Activated CD4-positive, alpha-beta T cell treated with anti-CD3 and anti-CD28 coated beads for 4 hours (primary cell): ENCODE measurements at places on chromosomes 13 and 19.
A peak's percentile ranks its signal among the peaks of the same experiment; 100 is the strongest.

- DNase-seq = no peak
Observed at GRCh38 chr13:36051082-36051481, 80.1 kb downstream of the DCLK1 start.

GRCh38 chr13:42001580-42001979 lies 40.7 kb upstream of the VWA8 start:
- DNase-seq = no peak

DNA sequence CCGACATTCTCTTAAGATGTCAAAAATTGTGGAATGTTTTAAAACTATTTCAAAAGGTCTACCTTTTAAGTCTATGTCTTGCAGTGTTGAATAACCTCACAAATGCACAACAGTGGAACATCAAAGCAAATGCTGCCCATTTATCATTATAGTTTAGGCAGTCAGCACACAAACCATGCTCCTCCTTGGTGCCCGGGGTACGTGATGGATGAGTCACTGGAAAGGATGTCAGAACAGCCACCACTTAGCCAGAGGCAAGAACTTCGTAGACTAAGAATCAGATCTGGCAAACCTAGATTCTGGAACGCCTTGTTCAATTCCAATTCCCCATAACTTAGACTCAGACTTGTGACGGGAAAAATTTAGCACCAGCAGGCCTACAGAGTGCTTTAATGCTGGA lies 343.6 kb downstream of the FGF9 start:
- DNase-seq = no peak

GRCh38 chr13:111265006-111265700 lies 55.3 kb upstream of the TEX29 start:
- no peak for DNase-seq

GRCh38 chr13:112253631-112254030 lies 122.5 kb upstream of the SPACA7 start:
- DNase-seq = no peak

DNA sequence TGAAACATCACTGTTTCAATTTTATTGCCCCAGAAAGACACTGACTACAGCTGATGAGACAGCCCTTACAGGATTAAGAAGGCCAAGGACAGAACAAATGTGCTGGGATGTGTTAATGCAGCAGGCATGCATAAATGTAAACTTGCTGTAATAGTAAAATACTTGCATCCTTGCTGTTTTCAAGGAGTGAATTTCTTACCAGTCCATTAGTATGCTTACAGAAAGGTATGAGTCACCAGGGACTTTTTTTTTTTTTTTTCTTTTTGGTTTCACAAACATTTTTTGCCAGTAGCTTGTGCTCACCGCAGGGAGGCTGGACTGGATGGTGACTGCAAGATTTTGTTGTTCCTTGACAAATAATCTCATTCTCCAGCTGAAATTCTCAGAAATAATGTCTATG lies 55.1 kb downstream of the GPR180 start:
- DNase-seq = no peak

DNA sequence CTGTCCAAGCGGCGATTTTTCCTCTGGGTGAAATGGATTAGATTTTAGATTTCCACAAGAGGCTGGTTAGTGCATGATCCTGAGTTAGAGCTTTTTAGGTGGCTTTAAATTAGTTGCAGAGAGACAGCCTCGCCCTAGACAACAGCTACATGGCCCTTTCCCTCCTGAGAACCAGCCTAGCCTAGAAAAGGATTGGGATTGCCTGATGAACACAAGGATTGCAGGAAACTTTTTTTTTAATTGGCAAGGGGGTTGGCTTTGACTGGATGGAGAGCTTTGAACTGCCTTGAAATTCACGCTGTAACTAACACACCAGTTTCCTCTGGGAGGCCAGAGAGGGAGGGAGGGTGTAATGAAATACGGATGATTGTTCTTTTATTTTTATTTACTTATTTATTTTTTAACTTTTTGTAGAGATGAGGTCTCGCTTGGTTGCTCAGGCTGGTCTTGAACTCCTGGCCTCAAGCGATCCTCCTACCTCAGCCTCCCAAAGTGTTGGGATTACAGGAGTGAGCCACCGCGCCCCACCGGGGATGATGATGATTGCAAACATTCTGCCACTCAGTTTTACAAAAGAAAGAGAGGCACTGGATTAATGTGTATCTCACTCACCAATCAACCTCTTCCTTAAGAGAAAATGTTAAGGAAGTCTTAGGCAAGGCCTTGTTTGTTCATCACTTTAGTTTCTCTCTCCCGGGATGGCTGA lies 1.9 kb downstream of the LDLR start:
- DNase-seq = no peak

DNA sequence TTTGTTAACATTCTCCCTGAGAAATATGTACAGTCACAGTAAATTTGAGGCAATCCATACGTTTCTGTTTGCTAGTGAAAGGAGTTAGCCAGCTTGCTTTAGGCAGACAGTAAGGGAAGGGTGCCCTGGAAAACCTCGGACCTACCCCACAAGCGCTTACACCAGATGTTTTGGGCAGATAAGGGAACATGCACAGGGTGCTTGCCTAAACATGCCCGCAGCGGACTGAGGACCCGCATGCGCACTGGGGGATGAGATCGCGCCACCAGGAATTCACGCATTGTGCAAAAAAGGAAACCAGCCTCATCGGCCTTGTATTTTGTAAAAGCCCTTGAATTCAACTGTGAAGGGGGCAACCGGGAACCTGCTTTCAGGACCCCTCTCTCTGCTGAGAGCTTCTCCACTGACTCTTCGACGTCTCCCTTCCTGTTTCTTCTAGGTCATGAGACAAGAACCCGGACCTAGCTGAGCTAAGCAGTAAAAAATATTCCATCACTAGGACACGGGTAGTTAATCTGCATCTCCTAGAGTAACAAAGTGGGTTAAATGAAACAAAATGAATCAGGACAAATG lies 1399.2 kb upstream of the ATXN8OS start:
- no peak for DNase-seq

GRCh38 chr13:101116341-101116740 lies 300.0 kb downstream of the NALCN start:
- no peak for DNase-seq

GRCh38 chr13:110450941-110451730 lies 110.4 kb downstream of the RAB20 start:
- DNase-seq = no peak

DNA sequence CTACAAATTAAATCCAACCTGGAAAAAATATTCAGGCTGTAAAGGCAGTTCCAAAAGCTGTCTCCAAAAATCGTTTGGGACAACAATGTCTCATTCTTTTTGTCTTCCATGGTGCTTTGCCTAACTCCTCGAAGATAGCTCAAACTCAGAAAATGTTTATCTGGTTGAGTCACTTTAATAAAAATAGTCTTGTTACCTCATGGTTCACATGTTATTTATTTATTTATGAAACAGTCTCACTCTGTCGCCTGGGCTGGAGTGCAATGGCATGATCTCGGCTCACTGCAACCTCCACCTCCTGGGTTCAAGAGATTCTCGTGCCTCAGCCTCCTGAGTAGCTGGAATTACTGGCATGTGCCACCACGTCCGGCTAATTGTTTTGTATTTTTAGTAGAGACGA lies 4.9 kb upstream of the BRD4 start:
- no peak for DNase-seq

GRCh38 chr13:111202156-111202621 lies 87.1 kb downstream of the ARHGEF7 start:
- DNase-seq = no peak

GRCh38 chr13:92028695-92029094 lies 630.3 kb downstream of the GPC5 start:
- no peak for DNase-seq

DNA sequence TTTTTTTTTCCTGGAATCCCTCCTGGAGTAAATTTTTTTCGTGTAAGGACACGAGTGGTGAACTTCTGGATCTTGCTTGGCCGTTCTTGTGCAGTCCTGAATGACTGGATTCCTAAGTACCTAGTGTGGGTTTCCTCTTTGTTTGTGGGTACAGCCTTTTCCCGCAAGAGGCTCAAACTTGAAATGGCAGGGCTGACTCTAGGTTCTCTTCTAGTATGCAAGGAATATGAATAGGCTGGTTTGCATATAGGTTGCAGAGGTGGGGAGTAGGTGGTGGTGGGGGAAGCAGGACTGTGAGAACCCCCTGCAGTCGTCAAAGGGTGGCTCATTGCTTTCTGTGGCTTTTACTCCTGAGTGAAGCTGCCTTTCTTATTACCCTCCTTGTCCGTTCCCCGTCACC lies 13.6 kb downstream of the UBAC2 start:
- peak; percentile 52 for DNase-seq

DNA sequence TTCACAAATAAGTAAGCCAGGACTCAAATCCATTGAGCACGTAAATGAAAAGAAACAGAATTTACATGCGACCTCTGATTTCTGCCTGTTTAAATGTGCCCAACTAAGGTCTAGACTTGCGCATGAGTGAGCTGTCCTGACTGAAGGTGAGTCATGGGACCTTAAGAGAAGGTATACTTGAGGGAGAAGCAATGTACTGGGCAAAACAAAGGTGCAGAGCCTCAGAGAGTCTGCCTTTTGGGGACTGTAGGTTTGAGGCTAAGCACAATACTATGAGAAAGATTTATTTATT lies 45.8 kb downstream of the UFM1 start:
- no peak for DNase-seq

DNA sequence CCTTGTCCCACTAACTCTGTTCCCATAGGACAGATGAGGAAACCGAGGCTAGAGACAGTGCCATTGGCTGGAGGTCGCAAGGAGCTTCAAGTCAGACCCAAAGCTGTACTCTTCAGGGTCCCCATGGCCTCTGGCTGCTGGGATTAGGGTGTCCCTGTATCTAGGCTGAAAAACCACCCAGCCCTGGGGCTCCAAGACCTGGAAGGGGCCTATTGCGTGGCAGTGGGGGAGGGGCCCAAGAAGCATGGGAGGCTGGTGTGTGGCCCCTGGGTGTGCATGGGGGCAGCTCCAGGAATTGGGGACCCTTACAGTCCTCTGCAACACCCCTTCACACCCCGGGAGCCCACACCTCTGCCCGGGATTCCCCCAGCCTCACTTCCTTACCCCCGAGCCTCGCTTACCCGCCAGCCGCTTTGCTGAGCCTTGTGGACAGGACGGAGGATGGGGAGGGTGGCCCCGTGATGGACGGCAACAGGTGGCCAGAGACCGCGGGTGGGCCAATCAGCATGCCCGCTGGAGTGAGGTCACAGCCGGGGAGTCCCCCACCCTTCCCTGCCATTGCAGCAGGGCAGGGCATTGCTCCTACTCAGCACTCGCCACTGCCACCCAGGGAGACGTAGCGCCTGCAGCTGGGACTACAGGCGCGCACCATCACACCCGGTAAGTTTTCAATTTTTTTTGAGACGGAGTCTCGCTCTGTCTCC lies at the start of gene JSRP1:
Gene JSRP1, minus strand, starts transcription at position 436 of the 704 bp plus-strand sequence. CDS start 1,103 bp downstream, outside the sequence.
- no peak for DNase-seq

- DNase-seq = no peak
Observed at GRCh38 chr13:111423168-111423785, 102.8 kb downstream of the TEX29 start.

GRCh38 chr19:29524201-29524911 lies 1.4 kb upstream of the VSTM2B start:
- DNase-seq = no peak

GRCh38 chr13:57629821-57630235 lies 1.7 kb upstream of the PCDH17 start:
- DNase-seq = peak; percentile 35

DNA sequence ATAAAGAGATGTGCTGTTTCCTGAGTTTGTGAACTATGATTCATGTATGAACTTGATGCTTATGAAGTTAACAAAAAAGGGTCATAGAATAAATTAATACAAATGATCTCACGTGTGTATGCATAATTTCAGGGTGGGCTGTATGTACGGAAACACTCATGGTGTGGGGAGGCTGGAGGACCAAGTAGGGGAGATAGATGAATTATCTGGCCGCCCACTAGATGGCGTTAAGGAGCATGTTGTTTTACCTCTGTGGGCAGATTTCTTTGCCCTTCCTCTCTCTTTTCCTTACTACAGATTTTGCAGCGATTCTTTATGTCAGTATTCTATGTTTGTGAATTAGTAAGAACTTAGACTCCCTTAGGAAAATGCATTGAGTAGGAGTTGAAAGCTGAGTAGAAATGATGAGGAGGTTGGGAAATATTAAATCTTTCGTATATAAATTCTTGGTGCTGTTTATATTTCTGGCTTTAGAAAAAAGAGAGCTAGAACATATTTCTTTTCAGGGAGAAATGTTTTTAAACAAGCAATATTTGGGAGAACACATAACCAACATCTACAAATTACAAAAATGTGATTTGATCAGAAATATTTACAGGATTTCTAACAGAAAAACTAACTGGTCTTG lies 47.4 kb upstream of the TMTC4 start:
- peak; percentile 27 for DNase-seq

DNA sequence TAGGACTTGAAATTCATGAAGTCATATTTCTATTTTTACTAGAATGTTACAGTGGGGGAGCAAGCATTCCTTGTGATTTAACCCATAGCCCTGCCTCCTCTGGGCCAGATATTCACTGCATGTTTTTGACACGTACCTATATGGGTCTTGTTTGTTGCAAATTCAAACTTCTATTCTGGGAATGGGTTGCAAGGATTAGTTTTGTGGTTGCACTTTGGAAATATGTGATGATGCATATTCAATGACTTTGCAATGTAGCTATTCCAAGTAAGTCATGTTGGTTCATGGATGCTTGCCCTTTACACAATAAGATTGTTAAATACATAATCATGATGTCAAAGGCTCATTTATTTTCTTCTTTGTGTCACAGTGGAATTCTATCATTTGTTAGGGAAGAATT lies 440.8 kb downstream of the TDRD3 start:
- no peak for DNase-seq

DNA sequence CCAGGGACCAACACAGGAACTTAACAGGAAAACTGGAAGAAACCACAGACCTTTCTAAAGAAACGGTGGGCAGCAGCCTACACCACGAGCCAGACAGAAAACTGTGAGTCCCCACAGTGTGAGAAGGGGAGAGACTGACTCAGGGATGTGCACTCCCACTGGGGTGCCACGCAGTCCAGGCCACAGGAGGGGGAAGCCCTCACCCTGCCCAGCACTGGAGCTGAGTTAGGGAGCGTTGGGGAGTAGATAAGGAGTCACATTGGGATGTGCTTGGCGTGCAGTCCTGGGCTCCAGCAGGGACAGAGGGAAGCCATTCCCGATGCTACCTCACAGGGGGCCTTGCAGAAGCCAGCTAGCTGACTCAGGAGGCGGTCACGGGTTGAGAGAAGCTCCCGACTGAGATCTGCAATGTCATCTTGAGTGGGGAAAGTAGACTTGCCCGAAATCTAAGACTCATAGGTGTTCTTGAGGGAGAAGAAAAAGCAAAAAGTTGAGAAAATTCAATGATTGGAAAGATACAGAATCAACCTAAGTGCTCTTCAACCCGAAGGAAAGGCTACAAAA lies 17.3 kb downstream of the SIGLEC8 start:
- DNase-seq = peak; percentile 62

GRCh38 chr13:27172495-27172842 lies 858 bp upstream of the USP12 start:
- peak; percentile 11 for DNase-seq

DNA sequence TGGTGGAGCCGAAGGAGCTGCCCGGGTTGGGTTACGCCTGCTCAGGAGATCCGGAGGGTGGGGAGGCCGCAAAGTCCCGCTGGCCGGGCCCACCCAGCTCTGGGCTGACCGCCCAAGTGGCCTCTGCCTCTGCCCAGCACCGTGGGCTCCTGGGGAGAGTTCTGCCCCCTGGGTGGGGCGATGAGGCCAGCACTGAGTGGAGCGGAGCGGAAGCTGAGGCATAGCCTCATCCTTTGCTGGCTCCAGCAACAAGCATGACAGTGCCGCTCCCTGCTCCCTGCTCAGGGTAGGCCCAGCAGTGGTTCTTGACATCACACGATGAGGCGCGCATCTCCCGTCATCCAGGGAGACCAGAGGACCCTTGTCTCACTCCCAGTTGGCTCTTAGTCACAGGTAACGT lies 22.5 kb downstream of the CCDC8 start:
- DNase-seq = no peak

GRCh38 chr19:47691782-47692181 lies 21.4 kb upstream of the EHD2 start:
- no peak for DNase-seq
